ENCODE measurements at places on chromosomes 6 and 20.

GRCh38 chr6:56890683-56891429 is 64.1 kb upstream of the BEND6 start:
- peak; percentile 49 for DNase-seq

DNA sequence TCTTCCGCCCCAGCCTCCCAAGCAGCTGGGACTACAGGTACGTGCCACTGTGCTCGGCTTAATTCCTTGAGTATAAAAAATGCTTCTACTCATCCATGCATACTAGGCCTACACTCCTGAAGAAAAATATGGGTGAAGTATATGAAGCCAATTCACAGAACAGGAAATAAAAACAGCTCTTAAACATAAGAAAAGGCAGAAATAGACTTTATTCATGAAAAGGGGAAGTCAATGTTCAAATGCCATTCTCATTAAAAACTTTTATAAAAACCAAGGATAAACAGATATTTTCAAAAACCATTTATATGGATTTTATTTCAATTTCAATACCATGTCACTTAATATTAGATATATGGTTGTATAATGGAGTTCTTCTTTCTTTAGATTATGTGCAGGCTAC is 18.3 kb downstream of the SERPINB9 start:
- peak; percentile 18 for DNase-seq

DNA sequence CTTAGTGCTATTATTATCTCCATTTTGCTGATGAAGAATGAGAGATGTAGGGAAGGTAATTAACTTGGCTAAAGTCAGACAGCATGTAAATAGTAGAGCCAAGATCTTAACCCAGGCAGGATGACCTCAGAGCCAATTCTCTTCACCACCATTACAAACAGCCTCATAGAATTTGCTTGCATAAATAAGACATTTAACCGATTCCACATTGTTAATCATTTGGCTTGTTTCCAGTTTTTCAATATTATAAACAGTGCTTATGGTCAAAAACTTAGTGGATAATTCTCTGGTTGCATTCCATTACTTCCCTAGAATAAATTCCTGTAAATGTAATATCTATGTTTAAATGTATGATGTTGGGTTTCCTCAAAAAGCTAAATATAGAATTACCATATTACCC is 19.1 kb upstream of the PRDM1 start:
- no peak for DNase-seq

GRCh38 chr6:134667111-134667510 is 282.8 kb downstream of the ALDH8A1 start:
- no peak for DNase-seq

DNA sequence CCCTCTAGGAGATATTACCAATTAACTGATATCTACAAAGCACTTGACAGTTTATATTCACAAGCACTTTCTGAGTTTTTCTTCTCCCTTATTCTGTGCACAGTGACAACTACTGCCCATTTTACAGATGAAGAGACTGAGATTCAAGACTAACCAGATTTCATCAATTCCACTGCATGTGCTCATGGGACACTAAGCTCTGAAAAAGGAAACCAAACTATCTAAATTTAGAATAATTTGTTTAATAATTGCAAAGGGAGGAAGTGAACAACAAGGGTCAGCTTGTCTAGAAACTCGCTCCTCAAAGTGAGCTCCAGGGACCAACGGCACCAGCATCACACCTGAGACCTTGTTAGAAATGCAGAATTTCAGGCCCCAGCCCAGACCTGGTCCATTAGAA is 50.8 kb upstream of the MYLIP start:
- DNase-seq = no peak

DNA sequence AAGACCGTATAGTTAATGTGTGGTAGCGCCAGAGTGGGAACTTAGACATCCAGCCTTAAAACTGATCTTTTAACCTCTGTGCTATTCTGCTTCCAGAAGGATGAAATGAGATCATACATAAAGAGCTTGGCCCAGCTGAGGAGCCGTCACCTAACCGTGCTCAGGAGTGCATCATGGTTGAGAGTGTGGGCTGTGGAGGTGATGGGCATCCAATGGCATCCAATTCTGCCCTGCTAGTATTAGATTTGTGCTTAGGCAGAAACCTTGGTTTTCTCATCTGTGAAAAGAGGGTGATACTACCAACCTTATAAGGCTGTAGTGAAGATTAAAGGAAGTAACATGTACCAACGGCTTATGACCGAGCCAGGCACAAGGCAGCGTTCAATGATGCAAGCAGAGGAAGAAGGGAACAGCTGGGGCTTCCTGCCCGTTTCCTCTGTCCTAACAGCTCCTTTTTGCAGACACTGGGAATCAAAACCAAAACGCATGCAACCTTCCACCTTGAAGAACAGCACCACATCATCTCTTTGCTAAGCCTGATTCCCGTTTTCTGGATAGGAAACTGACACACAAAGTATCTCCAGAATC is 1.3 kb downstream of the SLC22A16 start:
- peak; percentile 99 for DNase-seq

- no peak for DNase-seq
Observed at GRCh38 chr6:17638212-17638715, 38.2 kb downstream of the FAM8A1 start.

- DNase-seq = no peak
Observed at GRCh38 chr6:84731401-84731800, 33.0 kb downstream of the TBX18 start.

All from Kasumi-1 (cell line).